ENCODE measurements at places on chromosomes 11 and 22.

DNA sequence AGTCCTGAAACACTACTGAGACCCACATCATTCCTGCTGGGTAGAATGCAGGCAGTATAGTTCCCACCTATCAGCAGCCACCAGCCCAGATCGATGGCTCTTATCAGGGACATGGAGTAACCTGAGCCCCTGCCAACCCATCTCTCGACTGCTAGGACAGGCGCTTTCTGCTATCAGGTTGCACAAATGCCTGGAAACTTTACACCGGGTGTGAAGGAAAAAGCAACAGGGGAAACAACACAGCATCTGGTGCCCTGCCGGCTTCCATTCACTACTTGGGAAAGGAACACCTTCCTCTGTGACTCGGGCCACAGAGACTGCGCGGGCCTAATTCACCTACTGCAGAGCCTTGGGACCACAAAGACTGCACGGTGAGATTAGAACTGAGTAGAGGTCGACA lies 18.5 kb downstream of the RBFOX2 start:
- DNase-seq = no peak

GRCh38 chr11:60158636-60159035 lies 24.2 kb downstream of the MS4A6A start:
- no peak for DNase-seq

- no peak for DNase-seq
These were observed 4.4 kb downstream of the CTTN start for GRCh38 chr11:70402685-70403084.

- no peak for DNase-seq
These were observed 5.4 kb downstream of the CRY2 start for GRCh38 chr11:45852712-45853101.

DNA sequence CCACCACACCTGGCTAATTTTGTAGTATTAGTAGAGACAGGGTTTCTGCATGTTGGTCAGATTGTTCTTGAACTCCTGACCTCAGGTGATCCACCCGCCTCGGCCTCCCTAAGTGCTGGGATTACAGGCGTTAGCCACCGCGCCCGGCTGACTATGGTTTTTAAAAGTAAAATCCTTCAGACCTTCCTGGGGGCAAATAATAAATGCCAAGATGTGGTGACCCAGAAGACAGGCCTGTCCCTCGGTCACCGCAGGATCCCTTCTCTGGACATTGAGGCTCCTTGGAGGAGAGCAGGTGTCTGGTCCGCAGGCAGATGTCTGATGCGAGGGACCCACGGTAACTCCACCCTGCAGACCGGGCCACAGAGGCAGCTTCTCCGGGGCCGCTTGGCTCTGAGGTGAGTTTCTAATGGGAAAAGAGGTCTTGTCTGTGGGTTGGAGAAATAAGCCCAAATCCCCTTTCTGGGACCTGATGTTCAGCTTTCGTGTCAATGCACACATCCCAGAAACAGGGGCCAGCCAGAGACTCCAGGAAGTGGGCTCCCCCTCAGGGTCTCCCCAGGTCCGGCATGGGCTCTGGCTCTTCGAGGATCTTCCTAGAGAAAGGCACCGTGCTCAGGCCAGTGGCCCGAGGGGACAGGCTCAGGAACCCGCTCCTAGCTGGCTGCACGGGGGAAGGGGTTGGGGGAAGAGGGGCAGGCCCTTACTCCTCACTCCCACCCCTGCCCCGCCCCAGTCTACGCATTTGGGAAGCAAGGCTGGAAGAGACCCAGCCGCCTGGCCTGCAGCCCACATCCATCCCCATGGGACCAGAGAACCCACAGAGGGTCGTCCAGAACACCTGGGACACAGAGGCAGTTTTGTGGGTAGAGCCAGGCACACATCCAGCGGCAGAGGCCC lies 100.6 kb downstream of the WNT7B start:
- DNase-seq = no peak

DNA sequence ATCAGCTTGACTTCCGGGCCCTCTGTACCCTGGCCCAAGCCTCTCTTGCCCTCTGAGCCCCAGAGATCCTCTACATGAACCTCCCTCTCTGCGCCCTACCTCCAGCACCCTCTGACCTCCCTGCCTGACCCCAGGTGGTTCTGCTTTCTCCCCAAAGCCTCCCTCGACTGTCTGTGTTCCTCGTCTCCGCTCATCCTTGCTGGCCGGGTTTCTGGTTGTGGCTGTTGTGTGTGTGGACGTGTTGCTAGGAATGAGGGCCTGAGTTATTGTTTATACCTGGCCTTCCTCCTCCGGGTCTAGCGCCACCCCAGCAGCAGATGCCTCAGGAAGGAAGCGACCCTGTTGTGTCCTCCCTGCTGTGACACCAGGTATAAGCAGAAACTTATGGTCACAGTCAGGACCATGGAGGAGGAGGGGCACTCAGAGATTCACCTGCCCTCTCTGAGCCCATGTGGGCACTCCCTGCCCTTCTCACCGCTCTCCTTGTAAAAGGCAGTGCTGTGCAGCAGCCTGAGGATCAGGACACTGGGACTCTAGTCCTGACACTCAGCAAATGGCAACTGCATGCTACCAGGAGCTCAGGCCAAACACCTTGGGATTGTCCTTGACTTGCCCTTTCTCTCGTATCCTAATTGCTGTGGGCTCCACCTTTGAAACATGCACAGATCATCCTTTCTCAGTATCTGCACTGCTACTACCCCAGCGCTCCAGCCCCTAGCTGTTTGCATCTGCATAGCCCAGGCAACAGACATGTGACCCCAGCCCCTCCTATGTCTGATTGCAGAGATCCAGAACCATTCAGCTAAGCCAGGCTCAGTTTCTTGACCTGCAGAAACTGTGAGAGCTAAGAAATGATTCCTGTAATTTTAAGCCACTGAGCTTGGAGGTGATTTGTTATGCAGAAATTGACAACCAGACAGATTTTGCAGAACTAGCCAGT lies 140.1 kb downstream of the ST3GAL4 start:
- DNase-seq = no peak

DNA sequence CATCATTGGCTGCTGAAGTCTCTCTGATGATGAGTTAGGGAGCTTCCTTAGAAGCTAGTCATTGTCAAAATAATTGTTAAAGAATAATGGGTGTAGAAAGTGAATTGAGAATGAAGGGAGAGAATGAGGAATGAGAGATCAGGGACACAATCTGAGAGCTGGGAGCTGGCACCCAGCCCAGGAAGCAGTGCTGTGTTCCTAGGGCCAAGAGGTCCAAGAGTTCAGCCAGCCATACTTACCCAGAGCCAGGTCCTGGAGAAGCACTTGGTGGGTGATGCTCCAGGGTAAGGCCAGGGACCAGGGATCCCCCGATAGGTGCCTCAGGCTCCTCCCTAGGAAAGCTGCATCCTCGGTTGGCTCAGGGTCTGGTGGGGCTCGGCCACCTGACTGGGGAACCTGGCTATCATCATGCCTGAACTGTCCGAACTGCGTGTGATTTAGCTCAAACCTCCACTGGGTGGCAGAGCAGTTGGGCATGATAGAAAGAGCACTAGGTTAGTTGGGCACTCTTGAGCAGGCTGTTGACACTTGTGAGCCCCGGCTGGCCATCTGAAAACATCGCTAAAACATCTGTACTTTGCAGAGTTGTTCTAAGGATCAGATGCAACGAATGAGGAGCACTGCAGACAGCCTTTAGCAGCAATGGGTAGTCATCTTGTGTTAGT lies 123.9 kb upstream of the NCAM1 start:
- no peak for DNase-seq

GRCh38 chr11:126476266-126476924 lies 120.9 kb downstream of the ST3GAL4 start:
- no peak for DNase-seq

DNA sequence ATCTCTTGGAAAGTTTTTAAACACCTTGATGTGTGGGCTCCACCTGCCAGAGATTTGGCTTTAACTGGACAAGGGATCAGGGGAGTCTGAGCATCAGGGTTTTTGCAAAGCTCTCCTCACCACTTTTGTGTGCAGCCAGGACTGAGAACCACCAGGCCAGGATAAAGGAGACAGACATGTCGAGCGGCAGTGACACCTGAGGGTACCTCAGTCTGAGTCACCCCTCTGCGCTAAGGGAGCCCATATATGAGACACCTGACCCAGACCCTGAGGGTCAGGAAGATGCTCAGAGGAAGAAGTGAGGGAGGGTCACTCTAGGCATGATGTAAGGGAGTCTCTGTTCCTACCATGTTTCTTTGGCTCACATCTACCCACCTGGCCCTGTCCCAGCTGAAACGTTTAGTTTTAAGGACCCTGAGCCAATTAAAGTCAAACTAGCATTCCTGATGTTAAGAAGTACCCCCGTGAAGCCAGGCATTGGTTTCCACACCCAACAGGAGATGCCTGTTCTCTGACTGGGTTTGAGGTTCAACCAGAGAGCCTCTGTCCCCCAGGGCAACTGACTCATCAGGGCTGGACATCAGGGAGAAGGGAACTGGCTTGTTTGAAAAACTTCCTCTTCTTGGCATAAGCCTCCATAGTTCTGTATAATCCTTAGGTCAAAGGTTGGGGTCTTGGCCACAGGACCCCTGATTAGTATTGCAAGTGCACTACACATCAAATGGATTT lies 72.4 kb upstream of the BIRC3 start:
- no peak for DNase-seq

- DNase-seq = no peak
These were observed 9.4 kb upstream of the GRIK4 start for GRCh38 chr11:120501976-120502755.

- DNase-seq = no peak
These were observed 2.0 kb downstream of the NUP98 start for GRCh38 chr11:3795131-3796001.

GRCh38 chr11:38226684-38227083 lies 1628.6 kb upstream of the RAG2 start:
- DNase-seq = no peak

DNA sequence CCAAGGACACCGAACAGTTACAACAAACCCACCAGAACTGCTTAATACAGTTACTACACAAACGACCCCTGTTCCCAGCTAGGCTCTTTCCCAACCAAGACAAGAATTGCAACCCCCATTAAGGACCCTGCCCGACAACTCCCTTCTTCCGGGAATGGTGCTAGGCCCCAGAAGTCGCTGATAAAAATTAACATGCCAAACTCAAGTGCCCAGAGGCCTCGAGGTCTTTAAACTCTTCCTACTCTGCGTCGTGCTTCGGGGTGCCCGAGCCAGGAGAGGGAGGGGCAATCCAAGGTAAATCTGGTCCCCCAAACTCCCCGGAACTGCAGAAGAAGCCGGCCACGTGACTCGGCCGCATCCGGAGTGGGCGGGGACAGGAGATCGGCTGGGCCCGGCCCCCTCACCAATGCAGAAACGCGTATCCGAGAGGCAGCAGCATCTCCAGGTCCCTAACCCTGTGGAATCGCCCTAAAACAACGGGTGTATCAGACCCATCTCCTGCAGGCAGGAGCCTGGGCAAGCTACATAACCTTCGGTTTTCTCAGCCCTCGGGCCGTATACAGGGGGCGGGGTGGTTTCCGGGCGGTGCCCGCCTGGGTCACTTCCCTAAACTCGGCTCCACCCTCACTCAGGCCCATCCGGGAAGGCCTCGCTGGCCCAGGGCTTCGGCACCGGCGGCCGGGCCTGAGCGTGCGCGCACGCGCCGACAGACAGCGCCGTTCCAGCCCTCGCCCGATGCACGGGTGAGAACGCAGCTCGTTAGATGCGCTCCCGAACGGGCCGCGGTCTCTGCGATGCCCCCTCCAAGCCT lies 1.1 kb downstream of the CFL1 start:
- peak; percentile 52 for DNase-seq

- no peak for DNase-seq
These were observed 66.9 kb upstream of the CTSC start for GRCh38 chr11:88404391-88404790.

GRCh38 chr11:34508524-34508923 lies 5.1 kb downstream of the ELF5 start:
- DNase-seq = no peak

- no peak for DNase-seq
These were observed 211.8 kb downstream of the TENM4 start for GRCh38 chr11:79229047-79229446.

GRCh38 chr11:79510960-79511359 lies 70.1 kb upstream of the TENM4 start:
- no peak for DNase-seq

DNA sequence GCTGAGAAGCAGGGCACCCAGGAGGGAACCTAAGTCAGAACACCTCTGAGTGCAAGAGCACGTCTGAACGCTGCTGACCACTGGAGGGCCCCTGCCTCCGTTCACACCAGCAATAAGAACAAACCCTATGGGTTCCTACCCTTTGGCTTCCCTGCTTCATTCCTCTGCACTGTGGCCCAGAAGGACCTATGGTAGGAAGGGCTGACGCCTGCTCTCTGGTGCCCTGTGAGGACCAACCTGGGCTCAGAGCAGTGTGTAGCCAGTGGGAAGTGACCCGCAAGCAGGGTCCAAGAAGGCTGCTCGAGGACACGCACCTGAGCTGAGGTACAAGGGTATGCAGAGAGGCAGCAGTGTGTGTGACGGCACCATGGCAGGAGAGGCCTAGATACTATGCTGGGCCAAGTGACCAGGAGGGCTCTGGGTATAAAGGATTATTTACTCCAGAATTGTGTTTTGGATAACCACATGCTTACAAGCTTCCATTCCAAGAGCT lies 68.8 kb upstream of the CLTCL1 start:
- DNase-seq = no peak

DNA sequence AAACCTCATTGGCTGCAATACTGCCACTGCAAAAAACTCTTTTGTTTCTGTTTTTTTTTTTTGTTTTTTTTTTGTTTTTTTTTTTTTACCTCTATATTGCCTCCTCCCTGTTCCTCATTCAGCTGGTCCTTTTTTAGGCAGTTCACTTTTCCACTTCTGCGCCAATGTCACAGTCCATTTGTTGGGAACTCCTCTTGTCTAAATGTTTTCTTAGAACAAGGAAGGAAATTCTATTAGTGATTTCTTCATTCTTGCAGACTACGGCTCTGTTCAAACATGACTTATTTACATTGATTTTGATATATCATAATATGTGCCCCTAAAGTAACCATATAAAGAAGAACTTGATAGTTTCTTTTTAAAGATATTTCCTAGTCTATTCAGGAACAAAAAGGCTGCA lies 2.9 kb downstream of the FAM118B start:
- no peak for DNase-seq

DNA sequence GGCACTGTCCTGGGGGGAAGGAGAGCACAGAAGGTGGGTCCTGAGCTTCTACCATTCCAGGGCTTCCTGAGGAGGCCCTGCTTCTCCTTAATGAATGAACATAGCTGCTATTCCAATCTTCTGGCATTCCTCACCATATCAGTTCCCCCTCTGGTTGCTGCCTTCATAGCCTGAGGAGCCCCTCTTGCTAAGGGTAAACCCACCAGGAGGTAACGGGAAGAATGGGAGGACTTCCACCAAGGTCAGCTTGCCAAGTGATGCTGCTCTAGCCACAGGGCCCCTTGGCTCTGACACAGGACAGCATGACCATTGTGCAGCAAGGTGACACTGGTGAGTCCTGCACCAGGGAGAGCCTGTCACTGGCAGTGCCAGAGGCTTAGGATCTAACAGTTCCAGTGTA lies 1022.5 kb downstream of the TBC1D22A start:
- no peak for DNase-seq

- no peak for DNase-seq
These were observed 7.0 kb downstream of the BEST1 start for GRCh38 chr11:61957021-61957770.

Data from NCI-H1048 (cell line).